ENCODE measurements at places on chromosomes 1 and 21.

DNA sequence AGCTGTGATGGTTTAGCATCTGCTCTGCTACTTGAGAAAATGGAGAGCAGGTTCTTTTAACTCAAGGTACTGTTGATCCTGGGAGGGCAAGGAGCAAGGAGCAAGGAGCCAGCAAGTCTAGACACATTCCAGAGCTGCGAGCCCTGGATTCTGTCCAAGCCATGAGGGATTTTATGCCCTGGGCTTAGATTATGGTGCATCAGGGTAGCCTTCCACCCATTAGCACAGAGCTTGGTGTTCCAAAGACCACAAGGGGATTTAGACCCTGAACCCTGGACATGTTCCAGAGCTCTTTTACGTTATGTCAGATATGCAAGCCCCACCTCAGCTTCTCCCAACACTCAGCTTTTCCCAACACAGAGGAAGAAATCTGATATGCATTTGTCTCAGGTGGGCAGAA is 2.0 kb upstream of the OR14I1 start:
- no peak for DNase-seq

GRCh38 chr1:181108304-181108867 is 19.9 kb downstream of the IER5 start:
- DNase-seq: no peak

- no peak for DNase-seq
These were observed 271.6 kb downstream of the KCNJ6 start for GRCh38 chr21:37644636-37645035.

- DNase-seq: no peak
These were observed 47.3 kb upstream of the COL18A1 start for GRCh38 chr21:45357436-45358260.

- DNase-seq: no peak
These were observed 5.4 kb upstream of the KNCN start for GRCh38 chr1:46556822-46557221.

DNA sequence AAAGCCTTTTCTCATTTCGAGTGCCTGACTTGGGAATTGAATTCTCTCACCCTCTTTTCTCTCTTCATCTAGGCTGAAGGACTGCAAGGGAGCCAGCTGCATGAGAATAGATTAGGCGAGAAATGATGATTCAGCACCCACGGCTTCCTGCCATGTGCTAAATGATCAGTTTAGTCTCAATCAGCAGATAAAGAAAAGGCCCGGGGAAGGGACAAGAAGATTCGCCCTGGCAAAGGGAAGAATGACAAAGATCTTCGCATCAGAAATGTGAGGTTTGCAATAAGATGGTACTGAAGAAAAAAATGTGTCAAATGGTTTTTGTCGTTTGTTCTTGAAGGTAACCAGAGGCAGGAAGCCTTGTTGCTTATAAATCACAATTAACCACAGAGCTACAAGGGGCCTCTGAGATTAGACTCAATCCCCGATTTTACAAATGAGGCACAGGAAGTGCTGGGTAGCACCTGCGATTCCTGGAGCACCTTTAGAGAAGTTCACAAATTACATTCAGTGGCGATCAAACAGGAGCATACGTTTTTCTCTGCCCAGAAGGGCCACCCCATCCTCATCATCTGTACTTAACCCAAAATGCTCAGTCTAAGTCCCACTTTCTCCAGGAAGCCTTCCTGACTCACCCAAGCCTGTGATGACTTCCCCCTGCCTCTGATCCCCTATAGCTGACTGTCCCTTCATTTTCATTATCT is 183.4 kb downstream of the ZNF281 start:
- no peak for DNase-seq

GRCh38 chr1:111990878-111991718 is 1.6 kb upstream of the KCND3 start:
- DNase-seq: no peak

Data from activated CD4-positive, CD25-positive, alpha-beta regulatory T cell treated with anti-CD3 and anti-CD28 coated beads, Interleukin-2, amount 50 U/mL, for 72 hours (primary cell).